ENCODE measurements at places on chromosomes 1 and 21.

GRCh38 chr1:201307760-201308499 lies 24.6 kb downstream of the PKP1 start:
- DNase-seq: no peak

DNA sequence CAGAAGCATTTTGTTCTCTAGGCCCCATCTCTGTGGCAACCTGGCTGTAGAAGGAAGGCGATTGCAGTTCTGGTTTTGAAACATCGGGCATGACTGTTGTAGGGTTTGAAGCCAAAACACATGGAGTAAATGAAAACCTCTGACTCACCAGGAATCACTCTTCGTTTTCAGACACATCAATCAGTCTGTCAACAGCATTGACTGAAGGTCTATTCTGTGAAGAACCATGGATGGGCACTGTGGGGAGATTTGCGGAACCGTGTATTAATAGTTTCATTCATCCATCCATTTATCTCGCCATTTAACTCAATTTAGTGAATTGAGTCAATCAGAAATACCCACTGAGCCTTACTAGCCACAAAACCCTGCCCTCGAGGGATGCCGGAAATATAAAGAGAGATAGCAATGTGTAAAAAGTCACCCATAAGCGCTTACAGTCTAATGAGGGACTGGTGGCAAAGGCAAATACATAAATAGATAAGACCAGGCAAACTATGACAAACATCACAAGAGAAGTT lies 364.6 kb upstream of the PROX1 start:
- no peak for DNase-seq

DNA sequence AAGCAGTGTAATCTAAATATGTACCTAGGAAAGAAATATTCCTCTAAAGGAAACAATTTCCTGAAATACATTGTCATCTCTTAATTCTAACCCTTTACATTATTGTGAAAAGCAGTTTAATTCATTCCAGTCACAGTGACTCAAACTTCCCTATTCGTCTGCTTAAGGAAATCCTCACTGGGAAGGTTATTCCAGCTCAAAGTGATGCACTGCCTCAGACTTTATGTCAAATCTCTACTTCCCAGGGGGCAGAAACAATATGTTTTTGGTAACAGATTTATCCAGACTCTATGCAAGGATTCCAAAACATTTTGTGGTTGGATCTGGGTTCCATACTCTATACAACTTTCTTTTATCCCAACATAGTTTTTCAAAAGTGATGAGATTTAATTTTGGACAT lies 145.2 kb downstream of the NTMT2 start:
- no peak for DNase-seq

DNA sequence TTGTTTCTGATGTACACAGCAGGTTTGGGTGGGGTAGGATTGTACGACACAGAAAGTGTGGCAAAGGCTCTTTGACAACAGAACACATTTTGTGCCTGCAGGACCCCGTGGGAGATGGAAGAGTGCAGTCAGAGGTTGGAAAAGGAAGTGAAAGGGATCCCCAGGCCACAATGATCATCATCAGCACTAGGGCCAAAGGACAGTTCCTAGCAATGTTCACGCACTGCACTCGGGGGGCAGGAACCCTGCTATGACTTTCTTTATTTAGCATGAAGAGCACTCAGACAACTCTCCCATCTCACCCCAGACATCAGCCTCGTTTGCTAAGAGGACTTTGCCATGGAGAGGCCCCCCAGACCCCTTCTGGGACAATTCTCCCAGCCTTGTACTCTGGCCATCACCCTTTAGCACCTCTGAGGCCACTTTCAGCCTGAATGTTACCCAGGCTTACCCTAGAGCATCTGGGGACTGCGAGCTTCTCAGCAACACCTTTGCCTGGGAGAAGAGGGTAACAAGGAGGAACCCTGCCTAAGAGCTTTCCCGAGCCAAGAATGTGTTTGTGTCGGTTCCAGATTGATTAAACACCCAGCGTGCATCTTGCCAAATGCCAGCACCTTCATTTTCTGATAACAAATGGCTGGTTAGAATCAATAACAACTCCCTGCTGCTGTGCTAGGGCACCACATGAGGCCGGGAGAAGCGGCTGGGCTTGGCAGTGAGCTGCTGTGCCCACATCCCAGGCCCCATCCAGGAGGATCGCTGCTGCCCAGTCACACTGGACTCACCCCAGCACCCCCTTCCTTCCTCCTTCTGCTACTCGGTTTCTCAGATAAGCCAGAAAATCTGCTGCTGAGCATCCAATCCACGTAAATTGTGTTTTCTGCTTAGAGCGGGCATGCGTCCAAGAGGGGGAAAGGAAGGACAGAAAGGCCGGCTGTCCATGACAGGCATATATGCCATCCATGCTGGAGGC lies 633.1 kb downstream of the AJAP1 start:
- DNase-seq: no peak

- no peak for DNase-seq
Observed at GRCh38 chr1:22704440-22705067, 6.1 kb upstream of the EPHB2 start.

DNA sequence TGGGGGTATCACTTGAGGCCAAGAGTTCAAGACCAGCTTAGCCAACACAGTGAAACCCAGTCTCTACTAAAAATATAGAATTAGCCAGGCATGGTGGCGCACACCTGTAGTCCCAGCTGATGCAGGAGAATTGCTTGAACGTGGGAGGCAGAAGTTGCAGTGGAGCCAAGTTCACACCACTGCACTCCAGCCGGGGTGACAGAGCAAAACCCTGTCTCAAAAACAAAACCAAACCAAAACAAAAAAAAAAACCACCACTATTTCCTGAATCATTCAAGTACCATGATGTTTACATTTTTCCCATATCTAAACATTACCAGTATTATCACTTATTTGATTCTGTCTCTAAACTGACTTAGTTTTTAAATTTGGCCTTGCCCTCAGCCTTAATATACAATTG lies 29.5 kb downstream of the TUT4 start:
- DNase-seq: no peak

GRCh38 chr1:201251851-201252430 lies 31.4 kb upstream of the PKP1 start:
- no peak for DNase-seq

DNA sequence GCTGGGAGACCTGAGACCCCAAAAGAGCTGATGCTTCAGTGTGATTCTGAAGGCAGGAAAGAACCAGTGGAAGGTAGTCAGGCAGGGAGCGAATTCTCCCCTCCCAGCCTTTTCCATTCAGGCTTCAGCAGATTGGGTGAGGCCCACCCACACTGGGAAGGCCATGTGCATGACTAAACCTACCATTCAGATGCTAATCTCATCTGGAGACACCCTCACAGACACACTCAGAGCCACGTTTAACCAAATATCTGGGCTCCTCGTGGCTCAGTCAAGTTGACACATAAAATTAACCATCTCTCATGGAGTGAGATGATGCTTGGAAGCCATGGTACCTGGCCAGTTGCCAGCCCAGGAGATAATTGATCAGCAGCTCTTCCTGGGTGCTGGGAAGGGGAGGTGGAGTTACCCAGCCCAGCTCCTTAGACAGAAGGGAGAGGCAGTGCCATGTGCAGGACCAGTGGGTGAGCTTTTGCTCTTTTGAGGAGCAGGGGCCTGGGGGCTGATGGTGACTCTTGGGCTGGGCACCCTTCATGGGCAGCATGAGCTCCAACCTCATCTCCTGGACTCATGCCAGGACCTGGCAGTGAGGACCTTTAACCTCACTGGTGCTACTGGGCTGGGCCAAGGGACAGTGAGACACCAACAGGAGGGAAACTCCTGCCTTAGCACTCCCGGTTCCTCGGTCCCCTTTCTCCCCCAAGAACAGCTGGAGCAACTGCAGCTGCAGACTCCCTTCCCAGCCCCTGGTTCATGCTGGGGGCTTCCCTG lies 89.0 kb upstream of the ACTL8 start:
- DNase-seq: no peak

GRCh38 chr21:43311301-43311817 lies 115.6 kb downstream of the SIK1 start:
- DNase-seq: no peak

DNA sequence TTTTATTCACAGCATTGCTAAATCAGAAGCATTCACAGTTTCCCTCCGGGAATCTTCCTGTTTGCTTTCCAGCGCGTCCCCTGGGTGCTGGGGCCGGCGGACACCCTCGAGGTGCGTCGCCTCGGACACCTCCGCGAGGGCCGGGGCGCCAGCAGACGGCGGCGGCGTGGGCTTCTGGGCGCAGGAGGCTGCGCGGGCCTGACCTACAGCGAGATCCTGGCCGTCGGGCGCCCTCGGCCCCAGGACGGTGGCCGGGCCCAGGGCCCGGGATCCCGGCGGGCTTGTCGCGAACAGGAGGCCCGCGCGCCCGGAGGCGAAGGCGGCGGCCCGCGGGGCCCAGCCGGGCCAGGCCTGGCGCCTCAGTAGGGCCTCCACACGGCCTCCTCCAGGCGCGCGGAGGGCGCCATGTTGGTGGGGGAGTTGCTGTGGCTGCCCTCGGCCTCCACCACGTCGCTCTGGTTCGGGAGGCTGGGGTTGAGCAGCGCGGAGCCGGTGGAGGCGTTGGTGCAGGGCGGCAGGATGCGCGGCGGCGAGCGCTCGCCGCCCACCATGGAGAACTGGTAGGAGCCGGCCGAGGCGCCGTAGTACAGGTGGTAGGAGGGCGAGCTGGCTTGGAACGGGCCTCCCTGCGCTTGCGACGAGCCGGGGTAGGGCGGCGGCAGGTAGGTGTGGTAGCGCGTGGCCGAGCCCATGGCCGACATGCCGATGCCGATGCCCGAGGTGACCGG lies 123.1 kb downstream of the CLIC6 start:
- DNase-seq: no peak

GRCh38 chr1:183070923-183071618 lies 47.9 kb downstream of the LAMC1 start:
- DNase-seq: no peak

DNA sequence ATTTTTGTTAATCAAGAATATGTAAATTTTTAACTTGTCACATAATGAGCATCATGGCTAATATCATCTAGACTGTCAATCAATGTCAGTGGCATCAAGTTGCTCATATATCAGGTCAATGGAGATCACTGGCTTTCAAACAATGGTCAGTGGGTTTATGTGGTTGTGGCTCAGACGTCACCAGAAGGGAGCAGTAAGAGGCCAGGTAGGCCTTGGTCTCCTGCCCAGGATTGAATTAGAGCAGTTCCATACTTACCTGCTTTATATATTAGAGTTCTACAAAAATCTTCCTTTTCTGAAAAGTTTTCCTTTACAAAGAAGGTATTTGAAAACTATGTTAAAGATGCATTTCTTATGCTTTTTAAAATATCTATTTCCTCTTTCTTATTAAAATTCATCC lies 206.3 kb upstream of the B3GALT2 start:
- DNase-seq: no peak

DNA sequence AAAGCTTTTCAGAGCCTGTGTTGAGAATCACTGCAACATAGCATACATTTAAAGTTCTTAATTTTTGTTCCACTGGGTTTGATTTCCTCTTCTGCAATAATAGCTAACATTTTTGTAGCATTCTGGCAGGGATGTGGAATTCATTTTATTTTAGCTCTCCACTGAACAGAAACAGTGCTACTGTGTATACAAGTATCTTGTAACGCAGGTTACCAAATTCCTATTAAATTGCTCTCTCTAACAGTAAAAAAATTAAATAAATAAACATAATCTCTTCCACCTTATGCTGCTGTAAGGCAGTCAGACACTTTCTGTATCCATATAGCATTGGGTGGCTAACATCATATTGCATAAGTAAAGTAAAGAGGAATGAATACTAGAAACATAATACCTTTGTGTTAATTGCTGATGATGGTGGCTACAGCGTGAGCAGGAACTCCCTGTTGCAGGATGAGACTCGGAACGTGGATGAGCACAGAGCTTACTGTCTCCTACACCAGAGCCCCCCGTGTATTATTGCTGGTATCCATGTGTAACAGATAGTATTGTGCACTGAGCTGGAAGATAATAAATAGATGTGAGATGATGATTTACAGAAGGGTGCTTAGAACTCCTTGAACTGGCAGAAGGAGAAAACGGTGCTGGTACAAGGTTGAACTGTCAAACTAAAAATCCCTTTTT lies 276.9 kb upstream of the SNX7 start:
- DNase-seq: no peak

DNA sequence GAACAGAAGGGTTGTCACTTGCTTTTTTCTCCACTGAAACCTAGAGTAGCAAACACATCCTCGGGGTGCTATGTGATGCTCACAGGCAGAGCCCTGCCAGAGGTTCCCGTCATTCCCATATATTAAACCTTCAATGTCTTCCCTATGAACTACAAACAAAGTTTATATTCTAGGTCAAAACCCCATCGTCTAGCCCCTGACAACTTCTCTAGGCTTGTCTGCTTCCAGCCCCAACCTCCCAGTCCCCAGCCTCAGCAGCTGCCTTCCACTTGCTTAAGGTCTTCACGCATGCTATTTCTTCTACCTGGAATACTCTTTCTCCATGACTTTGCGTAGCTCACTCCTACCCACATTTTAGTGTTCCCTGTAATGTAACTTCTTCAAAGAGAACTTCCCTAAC lies 1.9 kb upstream of the TLR5 start:
- no peak for DNase-seq

DNA sequence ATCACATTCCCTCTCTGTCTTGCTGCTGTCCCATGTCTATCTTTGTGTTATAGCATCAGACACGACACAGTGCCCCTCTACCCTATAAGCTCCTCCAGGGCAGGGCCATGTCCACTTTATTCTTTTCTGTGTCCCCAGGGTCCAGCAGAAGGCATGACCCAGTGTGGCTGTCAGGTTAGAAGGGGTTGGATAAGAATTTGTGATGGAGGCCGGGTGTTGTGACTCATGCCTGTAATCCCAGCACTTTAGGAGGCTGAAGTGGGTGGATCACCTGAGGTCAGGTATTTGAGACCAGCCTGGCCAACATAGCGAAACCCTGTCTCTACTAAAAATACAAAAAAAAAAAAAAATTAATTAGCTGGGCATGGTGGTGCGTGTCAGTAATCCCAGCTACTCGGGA lies 26.3 kb upstream of the RNF19B start:
- no peak for DNase-seq

- no peak for DNase-seq
Observed at GRCh38 chr1:41573785-41574713, 89.6 kb upstream of the EDN2 start.

- DNase-seq: no peak
Observed at GRCh38 chr1:92990828-92991227, 29.6 kb upstream of the DIPK1A start.

DNA sequence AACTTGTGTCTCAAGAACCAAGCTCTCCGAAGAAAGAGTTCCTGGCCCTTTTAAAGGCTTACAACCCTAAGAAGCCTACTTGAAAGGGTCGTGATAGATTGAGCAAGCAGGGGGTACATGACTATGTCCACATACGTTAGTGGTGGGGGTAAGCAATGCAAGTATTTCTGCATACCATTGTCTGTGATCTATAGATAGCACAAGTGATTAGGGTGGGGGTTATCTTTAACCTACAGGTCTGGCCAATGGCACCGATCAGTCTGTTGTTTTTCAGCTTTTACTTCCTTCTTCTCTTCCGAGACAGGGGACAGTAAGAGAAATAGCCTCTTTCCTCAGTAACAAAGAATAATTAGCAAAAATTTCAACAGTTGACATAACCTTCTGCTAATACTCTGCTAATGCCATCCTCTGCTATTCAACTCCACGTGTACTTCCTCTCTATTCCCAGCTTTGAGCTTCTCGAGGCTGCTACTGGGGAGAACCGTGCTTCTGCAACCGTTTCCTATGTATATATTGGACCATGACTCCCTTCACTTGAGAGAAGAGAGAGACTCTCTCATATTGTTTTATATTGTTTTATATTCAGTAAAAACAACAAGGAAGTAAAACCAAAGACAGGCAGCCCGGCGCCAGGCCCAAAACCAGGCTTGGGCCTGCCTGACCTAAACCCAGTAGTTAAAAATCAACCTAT lies 727.7 kb upstream of the NCAM2 start:
- DNase-seq: no peak
